ENCODE measurements at places on chromosomes 12 and 14.

DNA sequence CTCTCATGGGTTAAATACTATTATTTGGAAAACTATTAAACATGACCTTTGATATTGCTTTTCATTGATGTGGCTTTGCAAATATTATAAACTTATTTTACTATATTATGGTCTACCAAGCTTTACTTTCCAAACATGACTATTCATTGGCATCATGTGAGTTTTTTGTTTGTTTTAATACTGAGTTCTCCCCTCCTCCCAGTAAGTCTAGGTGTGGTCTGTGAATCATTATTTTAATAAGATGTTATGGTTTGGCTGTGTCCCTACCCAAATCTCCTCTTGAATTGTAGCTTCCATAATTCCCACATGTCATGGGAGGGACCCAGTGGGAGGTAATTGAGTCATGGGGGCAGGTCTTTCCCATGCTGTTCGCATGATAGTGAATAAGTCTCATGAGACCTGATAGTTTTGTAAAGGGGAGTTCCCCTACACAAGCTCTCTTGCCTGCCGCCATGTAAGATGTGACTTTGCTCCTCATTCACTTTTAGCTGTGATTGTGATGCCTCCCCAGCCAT is 80.0 kb downstream of the BORCS5 start:
- no peak for DNase-seq

DNA sequence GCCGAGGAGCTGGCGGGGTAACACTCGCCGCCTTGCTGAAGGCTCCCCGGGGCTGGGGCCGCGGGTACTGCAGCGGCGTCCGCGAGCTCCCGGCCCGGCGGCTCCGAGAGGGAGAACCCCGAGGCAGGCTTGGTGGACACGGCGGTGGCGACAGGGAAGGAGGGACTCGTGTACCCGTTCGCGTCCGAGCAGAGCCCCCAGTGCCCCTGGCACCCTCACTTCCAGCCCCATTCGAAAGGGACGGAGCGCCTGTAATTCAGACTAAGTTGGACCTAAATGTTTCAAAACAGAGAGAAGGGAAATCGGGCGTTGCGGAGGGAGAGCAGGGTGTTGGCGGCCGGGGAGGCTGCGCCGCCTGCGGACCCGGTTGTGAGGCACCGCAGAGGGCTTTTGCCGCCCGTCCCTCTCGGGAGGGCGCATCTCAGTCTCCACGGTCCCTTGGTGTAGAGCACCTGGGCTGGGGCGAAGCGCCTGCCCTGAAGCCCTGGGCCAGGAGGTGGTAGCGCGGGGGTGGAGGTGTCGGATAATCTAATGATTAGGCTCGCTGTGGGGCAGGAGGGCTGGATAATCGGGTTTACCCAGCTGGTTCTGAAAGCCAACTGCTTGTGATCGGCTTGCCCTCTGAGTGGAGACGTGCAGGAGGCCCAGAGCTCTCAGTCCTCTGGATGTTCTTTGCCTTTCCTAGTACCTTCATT is 771 bp downstream of the DAAM1 start:
- DNase-seq: peak; percentile 6

GRCh38 chr12:117491711-117492110 is 130.3 kb upstream of the NOS1 start:
- no peak for DNase-seq

- no peak for DNase-seq
Observed at GRCh38 chr12:54421879-54422250, 2.8 kb upstream of the ITGA5 start.

GRCh38 chr12:583251-583869 is 79.9 kb downstream of the NINJ2 start:
- DNase-seq: no peak

DNA sequence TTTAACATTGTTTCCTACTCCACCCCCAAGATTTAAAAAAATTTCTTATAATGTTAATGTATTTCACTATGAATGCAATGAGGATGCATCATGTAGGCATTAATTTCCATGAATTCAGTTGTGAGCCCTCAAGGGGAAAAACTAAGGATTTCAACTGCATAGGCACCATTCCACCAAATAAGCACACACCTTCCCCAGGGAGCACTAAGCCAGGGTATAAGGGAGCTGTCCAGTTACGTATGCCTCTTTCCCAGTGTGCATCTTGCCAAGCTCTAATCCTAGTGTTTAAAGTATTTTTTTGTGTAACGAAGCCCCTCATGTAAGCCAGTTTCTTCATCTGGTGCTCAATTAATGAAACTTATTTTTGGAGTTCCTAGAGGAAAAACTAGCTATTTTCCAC is 6.6 kb downstream of the FERMT2 start:
- no peak for DNase-seq

DNA sequence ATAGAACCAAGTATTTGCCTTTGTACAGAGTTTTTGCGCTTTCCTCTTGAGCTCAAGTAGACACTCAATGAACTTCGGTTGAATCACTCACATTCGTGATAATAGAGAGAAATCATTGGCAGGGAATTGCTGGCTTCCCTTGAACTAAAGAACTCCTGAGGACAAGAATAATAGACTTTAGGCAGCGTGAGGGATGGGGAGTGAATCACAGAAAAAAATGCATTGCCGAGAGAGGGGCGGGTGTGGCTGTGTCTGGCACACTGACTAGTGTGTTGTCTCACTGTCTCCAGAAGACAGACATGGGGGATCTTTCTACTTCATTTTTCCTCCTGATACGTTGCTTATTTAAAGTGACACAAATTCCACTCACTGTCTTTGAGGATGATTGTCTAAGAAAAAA is 805.2 kb downstream of the BCL11B start:
- DNase-seq: no peak

DNA sequence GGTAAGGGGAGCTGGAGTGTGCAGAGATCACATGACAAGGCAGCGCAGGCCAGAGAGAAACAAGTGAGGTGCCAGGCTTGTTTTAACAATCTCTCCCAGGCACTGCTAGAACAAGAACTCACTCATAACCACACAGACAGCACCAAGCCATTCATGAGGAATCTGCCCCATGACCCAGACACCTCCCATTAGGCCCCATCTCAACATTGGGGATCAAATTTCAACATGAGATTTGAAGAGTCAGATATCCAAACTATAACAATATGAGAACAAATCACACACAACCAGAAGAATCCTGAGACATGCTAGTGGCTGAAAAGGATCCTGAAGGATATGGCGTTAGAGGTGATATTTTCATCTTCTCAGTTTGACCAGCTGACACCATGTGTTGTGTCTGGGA is 21.9 kb downstream of the OR6J1 start:
- no peak for DNase-seq

DNA sequence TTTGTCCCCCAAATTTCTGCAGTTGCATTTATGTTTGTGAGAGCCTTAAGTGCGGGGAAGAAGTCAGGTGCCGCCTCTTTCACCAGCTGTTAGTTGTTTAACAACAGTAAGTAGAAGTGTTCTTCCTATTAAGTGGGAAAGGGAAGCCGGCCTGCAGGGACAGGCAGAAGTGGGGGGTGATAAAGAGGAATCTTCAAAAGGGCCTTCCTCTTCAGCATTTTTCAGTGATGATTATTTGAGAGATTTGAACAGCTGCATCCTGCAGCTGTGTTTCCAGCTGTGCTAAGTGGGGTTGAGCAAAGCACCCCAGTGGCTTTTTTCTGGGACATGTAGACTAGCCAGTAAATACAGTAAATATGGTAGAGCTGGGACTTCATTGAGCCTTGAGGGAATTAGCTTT is 32.1 kb upstream of the SLC38A1 start:
- DNase-seq: no peak

GRCh38 chr12:118520214-118521035 is 144.1 kb downstream of the SUDS3 start:
- no peak for DNase-seq

DNA sequence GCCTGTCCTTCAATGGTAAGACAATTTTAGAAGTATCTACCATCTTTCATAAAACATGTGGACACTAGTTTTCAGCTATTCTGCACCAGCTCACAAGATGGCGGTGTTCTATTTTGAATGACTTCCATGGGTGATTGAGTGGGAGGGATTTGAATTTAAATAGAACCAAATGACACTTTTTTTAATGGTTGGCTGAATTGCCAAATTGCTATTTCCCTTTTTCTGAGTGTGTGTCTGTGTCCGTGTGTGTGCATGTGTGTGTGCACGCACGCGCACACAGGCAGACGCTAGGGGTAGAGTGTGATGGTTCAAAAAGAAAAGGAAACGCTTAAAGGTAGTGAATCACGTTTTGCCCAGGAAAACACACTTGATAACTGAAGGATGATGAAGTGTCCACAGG is 362.6 kb downstream of the DAD1 start:
- no peak for DNase-seq

DNA sequence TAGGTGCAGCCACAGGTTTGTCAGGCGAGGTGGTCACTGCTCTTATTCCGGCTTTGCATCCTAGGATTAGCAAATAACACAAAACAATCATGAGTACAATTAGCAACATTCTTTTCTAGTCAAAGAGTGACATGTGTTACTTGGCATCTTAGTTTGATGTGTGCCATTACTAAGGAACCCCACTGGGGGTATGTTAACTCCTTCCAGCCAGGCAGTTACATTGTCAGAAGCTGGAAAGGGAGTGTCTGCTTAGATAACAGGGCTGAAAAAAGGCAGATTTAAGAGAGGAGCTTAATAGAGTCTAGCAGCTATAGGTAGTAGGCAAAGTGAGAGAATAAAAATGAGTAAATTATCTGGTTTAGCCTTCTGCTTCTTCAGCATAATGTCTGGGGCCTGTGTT is 30.5 kb upstream of the METAP2 start:
- DNase-seq: no peak

- DNase-seq: no peak
Observed at GRCh38 chr14:100165376-100165775, 5.9 kb upstream of the DEGS2 start.

- no peak for DNase-seq
Observed at GRCh38 chr14:64639340-64639821, 64.8 kb upstream of the PLEKHG3 start.

DNA sequence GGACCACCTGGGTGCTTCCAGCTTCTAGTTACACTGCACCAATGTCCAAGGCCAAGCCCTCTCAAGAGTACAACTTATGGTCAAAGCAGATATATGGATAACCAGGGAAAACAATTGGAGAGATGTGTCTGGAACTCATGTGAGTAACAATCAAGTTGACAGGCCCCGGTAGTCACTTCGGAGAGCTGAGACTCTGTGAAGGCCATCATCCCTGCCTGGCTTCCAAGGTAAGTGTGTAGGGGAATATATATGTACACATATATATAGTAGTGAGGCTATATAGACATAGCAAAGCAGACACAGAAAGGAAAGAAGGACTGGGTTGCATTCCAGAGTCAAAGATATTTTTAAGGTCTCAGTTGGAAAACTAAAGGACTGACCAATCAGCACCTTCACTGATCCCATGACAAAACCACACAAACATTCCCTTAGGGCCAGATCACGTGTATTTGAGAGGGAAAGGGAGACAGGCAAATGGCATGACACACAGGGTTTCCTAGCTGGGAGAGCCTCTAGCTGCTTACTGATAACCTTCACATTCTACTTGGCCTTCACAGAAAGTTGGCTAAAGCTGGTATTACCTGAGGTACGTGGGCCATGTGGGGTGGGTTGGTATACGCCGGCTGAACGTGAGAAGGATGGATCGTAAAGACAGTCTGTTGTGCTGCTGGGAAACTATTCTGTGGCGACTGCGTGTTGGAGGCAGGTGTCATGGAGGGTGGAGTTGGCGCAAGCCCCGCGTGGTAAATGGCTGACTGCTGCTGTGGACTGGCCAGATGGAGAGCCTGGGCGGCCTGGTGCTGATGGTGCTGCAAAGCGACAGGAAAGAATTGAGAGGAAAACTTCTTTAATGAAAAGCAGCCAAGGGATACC is 50.0 kb downstream of the SH2B3 start:
- DNase-seq: no peak

GRCh38 chr14:35336494-35337268 is 44.5 kb downstream of the PSMA6 start:
- no peak for DNase-seq

- no peak for DNase-seq
Observed at GRCh38 chr12:57632958-57633840, at the start of gene B4GALNT1. B4GALNT1 (minus strand) TSS chr12:57633201; CDS start chr12:57632132, 1,069 bp downstream.

GRCh38 chr14:80576401-80576800 is 365.1 kb upstream of the DIO2 start:
- no peak for DNase-seq

DNA sequence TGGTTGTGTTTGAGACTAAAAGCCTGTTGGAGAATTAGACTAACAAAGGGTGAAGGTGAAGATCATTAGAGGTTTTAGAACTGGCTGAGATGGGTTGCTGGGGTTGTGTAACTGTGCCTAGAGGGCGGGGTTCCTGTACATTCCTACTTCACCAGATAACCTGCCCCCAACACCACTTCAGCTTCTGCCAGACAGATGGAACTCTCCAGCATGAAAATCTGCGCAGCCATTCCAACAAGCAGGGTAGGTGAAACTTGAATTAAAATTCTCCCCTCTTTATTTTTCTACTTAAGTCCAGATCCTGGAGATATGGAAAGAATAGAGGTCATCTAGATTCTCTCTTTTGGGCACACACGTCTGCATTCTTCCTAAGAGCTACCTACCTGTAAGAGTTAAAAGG is 6.0 kb downstream of the FOXG1 start:
- DNase-seq: no peak

Measured in activated CD4-positive, CD25-positive, alpha-beta regulatory T cell treated with anti-CD3 and anti-CD28 coated beads, Interleukin-2, amount 50 U/mL, for 16 hours (primary cell).